ENCODE measurements at places on chromosomes 16 and 17.

DNA sequence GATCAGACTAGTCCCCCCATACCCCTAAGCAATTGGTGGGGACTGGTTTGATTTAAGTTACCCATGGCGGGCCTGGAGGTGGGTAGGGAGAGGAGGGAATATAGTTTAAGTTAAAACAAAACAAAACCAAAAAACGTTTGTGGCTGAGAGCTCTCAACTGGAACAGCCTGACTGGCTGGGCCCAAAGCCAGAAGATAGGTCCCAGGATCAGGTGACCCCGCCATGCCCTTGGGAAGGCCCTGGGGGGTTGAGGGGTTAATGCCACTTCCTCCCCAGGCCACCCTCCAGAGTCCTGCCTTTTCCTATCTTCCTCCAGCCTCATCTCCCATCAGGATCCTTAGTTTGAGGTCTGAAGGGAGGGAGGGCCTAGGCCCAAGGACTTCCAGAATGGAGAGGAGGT is 82.3 kb upstream of the LHX1 start:
- peaks cover 18% of the 10 kb centered on the region for H3K4me1 ChIP-seq
- no peak for DNase-seq
- no peaks in the 10 kb centered on the region for H3K36me3 ChIP-seq
- H3K27me3 ChIP-seq, result peaks cover 24% of the 10 kb centered on the region

DNA sequence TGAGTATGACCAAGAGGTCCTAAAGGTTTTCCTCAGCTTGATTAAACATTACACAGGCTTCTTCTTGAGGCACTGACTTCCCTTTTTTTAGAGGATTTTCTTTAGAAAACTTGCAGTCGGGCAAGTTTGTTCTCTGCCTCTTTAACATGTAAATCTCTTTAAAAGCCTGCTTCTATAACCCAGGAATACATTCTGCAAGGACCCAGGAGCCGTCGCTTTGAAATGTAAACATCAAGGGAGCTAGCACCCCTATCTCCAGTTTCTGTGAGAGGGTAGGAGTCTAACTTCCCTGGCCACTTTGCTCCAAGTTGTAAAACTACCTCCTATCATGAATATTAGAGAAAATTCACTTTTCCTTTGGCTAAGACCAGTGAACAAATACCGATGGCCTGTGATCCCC is 201.5 kb upstream of the CPHXL start:
- H3K36me3 ChIP-seq, result no peaks in the 10 kb centered on the region
- H3K27ac ChIP-seq, result no peak overlapping the region
- no peaks in the 10 kb centered on the region for H3K4me1 ChIP-seq
- no peak overlapping the region for H3K4me3 ChIP-seq

GRCh38 chr16:69724414-69724873 is 1.9 kb downstream of the NQO1 start:
- no peaks in the 10 kb centered on the region for H3K36me3 ChIP-seq
- H3K4me3 ChIP-seq, result no peak overlapping the region
- H3K27me3 ChIP-seq, result no peaks in the 10 kb centered on the region

GRCh38 chr17:19017804-19018599 is 13.4 kb upstream of the FAM83G start:
- H3K36me3 ChIP-seq, result no peaks in the 10 kb centered on the region
- H3K27ac ChIP-seq, result no peak overlapping the region
- DNase-seq, result no peak
- no peak overlapping the region for H3K4me3 ChIP-seq

GRCh38 chr16:19304750-19305149 is 19.2 kb downstream of the CLEC19A start:
- no peaks in the 10 kb centered on the region for H3K27me3 ChIP-seq
- no peaks in the 10 kb centered on the region for H3K36me3 ChIP-seq
- no peak overlapping the region for H3K27ac ChIP-seq
- H3K4me3 ChIP-seq, result no peak overlapping the region

- H3K27me3 ChIP-seq, result no peaks in the 10 kb centered on the region
- no peak for DNase-seq
- no peak overlapping the region for H3K4me3 ChIP-seq
- peaks cover 4% of the 10 kb centered on the region for H3K4me1 ChIP-seq
Observed at GRCh38 chr16:67444259-67445125, 13.6 kb downstream of the HSD11B2 start.

- H3K27me3 ChIP-seq, result no peaks in the 10 kb centered on the region
- H3K27ac ChIP-seq, result no peak overlapping the region
- H3K36me3 ChIP-seq, result no peaks in the 10 kb centered on the region
- no peak overlapping the region for H3K4me3 ChIP-seq
- no peak for DNase-seq
- H3K4me1 ChIP-seq, result no peaks in the 10 kb centered on the region
Observed at GRCh38 chr17:17347956-17348871, 45.0 kb downstream of the NT5M start.

GRCh38 chr17:21687136-21687953 is 5.0 kb upstream of the KCNJ18 start:
- H3K36me3 ChIP-seq, result no peaks in the 10 kb centered on the region
- H3K27ac ChIP-seq, result no peak overlapping the region
- H3K27me3 ChIP-seq, result no peaks in the 10 kb centered on the region
- DNase-seq, result no peak

DNA sequence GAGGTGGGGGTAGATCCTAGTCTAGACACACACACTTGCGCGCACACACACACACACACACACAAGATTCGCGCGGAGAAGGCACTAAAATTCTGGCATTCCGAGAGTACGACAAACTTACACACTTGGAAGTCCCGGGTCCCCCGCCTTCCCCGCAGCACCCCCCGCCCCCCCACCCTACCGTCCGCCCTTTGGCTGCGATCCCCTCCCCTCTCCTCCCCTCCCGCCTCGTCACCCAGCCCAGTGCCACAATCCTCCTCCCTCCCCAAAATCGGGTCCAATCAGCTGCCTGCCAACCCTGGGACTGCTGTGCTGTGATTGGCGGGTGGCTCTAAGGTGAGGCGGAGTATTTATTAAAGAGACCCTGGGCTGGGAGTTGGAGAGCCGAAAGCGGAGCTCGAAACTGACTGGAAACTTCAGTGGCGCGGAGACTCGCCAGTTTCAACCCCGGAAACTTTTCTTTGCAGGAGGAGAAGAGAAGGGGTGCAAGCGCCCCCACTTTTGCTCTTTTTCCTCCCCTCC is at the start of gene SOX9:
Gene SOX9 (plus strand): TSS at position 379 of the 522 bp plus-strand sequence. CDS start 372 bp downstream, outside the sequence.
- peaks cover 78% of the 10 kb centered on the region for H3K27me3 ChIP-seq
- H3K27ac ChIP-seq, result peak within 1 kb of the TSS; percentile 54
- no peak within 1 kb of the TSS for H3K4me3 ChIP-seq
- H3K36me3 ChIP-seq, result peaks cover 10% of the 10 kb centered on the region
- no peak for DNase-seq
- H3K4me1 ChIP-seq, result peaks cover 4% of the 10 kb centered on the region

- H3K27ac ChIP-seq, result no peak overlapping the region
- no peaks in the 10 kb centered on the region for H3K4me1 ChIP-seq
- no peak for DNase-seq
- H3K27me3 ChIP-seq, result peaks cover 17% of the 10 kb centered on the region
Observed at GRCh38 chr17:58913971-58914769, 158.5 kb downstream of the PPM1E start.

- peaks cover 34% of the 10 kb centered on the region for H3K4me1 ChIP-seq
- H3K27me3 ChIP-seq, result no peaks in the 10 kb centered on the region
- peak overlapping the region; percentile 62 for H3K27ac ChIP-seq
- peak overlapping the region; percentile 98 for H3K4me3 ChIP-seq
Observed at GRCh38 chr17:76354747-76355310, 1.1 kb upstream of the PRPSAP1 start.

- DNase-seq, result no peak
- no peak overlapping the region for H3K4me3 ChIP-seq
- H3K4me1 ChIP-seq, result peaks cover 10% of the 10 kb centered on the region
- no peak overlapping the region for H3K27ac ChIP-seq
Observed at GRCh38 chr17:57875290-57876022, 25.6 kb upstream of the MRPS23 start.

GRCh38 chr16:67150833-67151396 is at the start of gene B3GNT9:
B3GNT9 (minus strand) TSS chr16:67150998; CDS start chr16:67150485, 513 bp downstream.
- peaks cover 22% of the 10 kb centered on the region for H3K36me3 ChIP-seq
- peaks cover 33% of the 10 kb centered on the region for H3K4me1 ChIP-seq
- peak; percentile 67 for DNase-seq
- peak within 1 kb of the TSS; percentile 62 for H3K4me3 ChIP-seq
- no peaks in the 10 kb centered on the region for H3K27me3 ChIP-seq
- peak within 1 kb of the TSS; percentile 11 for H3K27ac ChIP-seq

GRCh38 chr16:22816475-22816874 is 2.5 kb downstream of the HS3ST2 start:
- no peak overlapping the region for H3K4me3 ChIP-seq
- no peaks in the 10 kb centered on the region for H3K36me3 ChIP-seq
- H3K27ac ChIP-seq, result no peak overlapping the region
- peaks cover 43% of the 10 kb centered on the region for H3K27me3 ChIP-seq
- H3K4me1 ChIP-seq, result peaks cover 2% of the 10 kb centered on the region
- DNase-seq, result no peak

DNA sequence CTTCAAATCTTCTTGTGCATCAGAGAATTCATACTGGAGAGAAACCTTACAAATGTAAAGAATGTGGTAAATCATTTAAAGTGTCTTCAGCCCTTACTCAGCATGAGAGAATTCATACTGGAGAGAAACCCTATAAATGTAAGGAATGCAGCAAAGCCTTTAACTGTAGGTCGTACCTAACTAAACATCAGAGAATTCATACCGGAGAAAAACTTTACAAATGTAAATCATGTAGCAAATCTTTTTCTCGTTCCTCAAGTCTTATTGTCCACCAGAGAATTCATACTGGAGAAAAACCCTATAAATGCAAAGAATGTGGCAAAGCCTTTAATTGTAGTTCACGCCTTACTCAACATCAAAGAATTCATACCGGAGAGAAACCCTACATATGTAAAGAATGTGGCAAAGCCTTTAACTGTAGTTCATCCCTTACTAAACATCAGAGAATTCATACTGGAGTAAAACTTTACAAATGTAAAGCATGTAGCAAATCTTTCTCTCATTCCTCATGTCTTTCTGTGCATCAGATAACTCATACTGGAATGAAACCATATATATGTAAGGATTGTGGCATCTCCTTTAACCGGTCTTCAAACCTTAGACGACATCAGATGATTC is 118.5 kb upstream of the ZNF267 start:
- peaks cover 81% of the 10 kb centered on the region for H3K36me3 ChIP-seq
- DNase-seq, result no peak
- H3K4me1 ChIP-seq, result no peaks in the 10 kb centered on the region
- H3K4me3 ChIP-seq, result no peak overlapping the region

GRCh38 chr16:89320782-89321501 is 103.4 kb downstream of the ZNF778 start:
- peaks cover 41% of the 10 kb centered on the region for H3K36me3 ChIP-seq
- peak; percentile 55 for DNase-seq
- H3K27me3 ChIP-seq, result no peaks in the 10 kb centered on the region
- H3K27ac ChIP-seq, result peak overlapping the region; percentile 91
- peak overlapping the region; percentile 69 for H3K4me3 ChIP-seq

DNA sequence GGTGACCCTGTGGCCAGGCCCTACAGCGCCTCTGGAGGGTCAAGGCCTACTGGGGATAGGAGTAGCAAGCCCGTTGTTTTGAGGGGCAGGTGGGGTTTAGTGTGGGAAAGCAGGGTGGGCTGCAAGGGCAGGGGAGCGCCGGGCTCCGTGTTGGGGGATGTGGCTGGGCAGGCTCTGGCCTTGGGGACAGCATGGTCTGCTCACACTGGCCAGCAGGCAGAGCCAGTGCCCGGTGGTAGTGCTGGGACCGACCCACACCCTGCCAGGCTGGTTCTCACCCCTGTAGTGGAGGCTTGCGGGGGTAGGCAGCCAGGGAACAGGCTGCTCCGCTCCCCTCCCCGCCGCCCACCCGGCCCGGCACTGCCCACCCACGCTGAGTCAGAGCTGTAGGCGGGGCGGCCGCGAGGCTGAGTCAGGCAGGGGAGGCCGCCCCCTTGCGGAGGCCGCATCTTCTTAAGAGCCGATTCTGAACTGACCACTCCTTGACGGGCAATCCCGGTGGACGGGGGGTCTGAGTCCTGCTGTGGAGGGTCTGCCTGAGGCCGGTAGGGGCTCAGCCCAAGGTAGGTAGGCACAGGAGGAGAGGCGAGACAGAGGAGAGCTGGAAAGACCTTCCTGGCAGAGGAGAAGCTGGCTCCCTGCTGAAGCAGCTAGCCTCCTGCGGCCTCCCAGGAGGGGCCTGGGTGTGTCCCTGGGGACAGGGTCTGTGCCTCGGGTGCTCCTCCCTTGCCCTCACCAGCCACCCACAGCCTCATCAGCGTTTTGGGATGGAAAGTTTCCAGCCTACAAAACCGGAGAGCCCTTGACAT is 62.4 kb downstream of the BAIAP2 start:
- no peak overlapping the region for H3K4me3 ChIP-seq
- peaks cover 9% of the 10 kb centered on the region for H3K27me3 ChIP-seq
- H3K36me3 ChIP-seq, result no peaks in the 10 kb centered on the region
- peaks cover 40% of the 10 kb centered on the region for H3K4me1 ChIP-seq
- peak; percentile 77 for DNase-seq

GRCh38 chr16:63980763-63981162 is 1141.1 kb downstream of the CDH11 start:
- no peaks in the 10 kb centered on the region for H3K4me1 ChIP-seq
- no peak overlapping the region for H3K4me3 ChIP-seq
- no peaks in the 10 kb centered on the region for H3K36me3 ChIP-seq
- DNase-seq, result no peak
- no peaks in the 10 kb centered on the region for H3K27me3 ChIP-seq

GRCh38 chr17:38339891-38340290 is 3.9 kb downstream of the GPR179 start:
- H3K4me1 ChIP-seq, result no peaks in the 10 kb centered on the region
- H3K36me3 ChIP-seq, result no peaks in the 10 kb centered on the region
- H3K27me3 ChIP-seq, result peaks cover 4% of the 10 kb centered on the region
- no peak for DNase-seq
- H3K4me3 ChIP-seq, result no peak overlapping the region
- H3K27ac ChIP-seq, result no peak overlapping the region
